ENCODE measurements at places on chromosomes 3 and 15. TPM values are rescaled to one million over a fixed set of nuclear protein-coding genes. Genes with fewer than 3 reads are reported as not detected.

DNA sequence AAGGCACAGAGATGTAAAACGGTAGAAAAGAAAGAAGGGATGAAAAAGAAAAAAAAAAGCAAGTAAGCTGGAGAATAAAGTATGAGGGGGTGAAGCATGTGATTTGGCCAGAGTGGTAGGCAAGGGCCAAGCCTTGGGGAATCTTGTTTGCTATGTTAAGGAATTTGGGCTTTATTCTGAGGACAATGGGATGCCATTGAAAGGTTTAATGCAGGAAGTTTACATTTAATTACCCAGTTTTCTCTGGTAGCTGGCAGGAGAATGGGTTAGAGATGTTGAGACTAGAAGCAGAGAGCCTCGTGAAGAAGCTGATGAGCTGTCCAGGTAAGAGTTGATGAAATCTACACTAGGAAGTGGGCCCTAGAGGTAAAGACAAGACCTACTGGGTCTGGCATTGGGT, 455.9 kb downstream of the PDCD6IP start:
- H3K27me3 ChIP-seq, result no peaks in the 10 kb centered on the region
- no peaks in the 10 kb centered on the region for H3K36me3 ChIP-seq
- H3K27ac ChIP-seq, result no peak overlapping the region
- DNase-seq, result no peak
- H3K4me3 ChIP-seq, result no peak overlapping the region
- H3K4me1 ChIP-seq, result no peaks in the 10 kb centered on the region

The LMLN gene
- 3.1 TPM for total RNA-seq

The ARNT2 gene
- not detected for total RNA-seq

- no peak overlapping the region for H3K4me3 ChIP-seq
- no peaks in the 10 kb centered on the region for H3K27me3 ChIP-seq
- no peak overlapping the region for H3K27ac ChIP-seq
- H3K4me1 ChIP-seq, result peaks cover 10% of the 10 kb centered on the region
- peaks cover 11% of the 10 kb centered on the region for H3K36me3 ChIP-seq
These were observed 449.5 kb downstream of the SHQ1 start for GRCh38 chr3:72398781-72399180.

GRCh38 chr3:4052706-4053105, 250.5 kb upstream of the SETMAR start:
- no peaks in the 10 kb centered on the region for H3K36me3 ChIP-seq
- H3K4me1 ChIP-seq, result no peaks in the 10 kb centered on the region
- no peaks in the 10 kb centered on the region for H3K27me3 ChIP-seq
- H3K4me3 ChIP-seq, result no peak overlapping the region

DNA sequence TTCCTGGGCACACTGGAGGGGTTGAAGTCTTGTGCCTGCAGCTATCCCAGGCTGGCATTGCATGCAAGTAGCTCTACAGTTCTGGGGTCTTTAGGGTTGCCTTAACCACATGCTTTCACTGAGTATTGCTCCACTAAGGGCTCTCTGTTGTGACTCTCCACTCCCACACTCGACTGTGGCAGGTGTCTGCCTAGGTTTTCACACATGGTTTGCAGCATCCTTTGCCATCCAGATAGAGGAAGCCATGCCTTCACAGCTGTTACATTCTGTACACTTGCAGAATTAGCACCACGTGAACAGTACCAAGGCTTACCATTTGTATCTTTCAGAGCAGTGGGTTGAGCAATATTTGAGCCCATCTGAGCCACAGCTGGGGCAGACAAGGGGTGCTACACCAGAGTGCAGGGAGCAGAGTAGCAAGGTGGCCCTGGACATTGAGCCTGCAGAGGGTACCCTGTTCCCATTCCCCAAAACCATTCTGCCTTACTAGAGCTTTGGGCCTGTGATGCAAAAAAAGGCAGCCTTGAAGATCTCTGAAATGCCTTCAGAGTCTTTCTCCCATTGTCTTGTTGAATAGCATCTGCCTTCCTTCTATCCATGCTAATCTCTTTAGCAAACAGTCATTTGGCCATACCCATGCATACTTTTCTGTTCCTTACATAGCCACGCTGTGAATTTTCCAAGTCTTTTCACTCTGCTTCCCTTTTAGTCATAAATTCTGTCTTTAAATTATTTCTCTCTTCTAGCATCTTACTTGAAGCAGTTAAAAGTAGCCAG, 95.2 kb upstream of the PLCL2 start:
- H3K4me1 ChIP-seq, result no peaks in the 10 kb centered on the region
- H3K27me3 ChIP-seq, result peaks cover 8% of the 10 kb centered on the region
- H3K4me3 ChIP-seq, result no peak overlapping the region

DNA sequence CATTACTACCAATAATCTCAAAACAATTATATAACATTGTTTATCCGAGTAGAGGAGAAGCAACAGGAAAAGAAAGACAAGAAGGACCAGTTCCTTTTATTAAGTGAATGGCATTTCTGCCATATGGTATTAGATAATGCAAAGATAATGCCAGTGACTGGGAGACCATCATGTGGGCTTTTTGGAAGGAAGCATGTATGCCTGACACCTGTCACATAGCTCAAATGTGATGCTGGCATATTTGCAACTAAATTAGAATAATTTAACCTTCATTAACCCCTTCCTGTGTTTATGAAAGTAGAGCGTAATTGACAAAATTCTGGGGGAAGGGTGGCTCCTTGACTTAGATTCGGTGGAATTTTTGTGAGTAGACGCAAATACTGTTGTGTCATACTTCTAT, 733.0 kb downstream of the TUSC7 start:
- no peaks in the 10 kb centered on the region for H3K27me3 ChIP-seq
- DNase-seq, result no peak
- H3K36me3 ChIP-seq, result no peaks in the 10 kb centered on the region
- H3K27ac ChIP-seq, result no peak overlapping the region
- no peaks in the 10 kb centered on the region for H3K4me1 ChIP-seq

The SH2D7 gene
- total RNA-seq, result not detected

The CSTA gene
- total RNA-seq, result not detected

The CPLX3 gene
- total RNA-seq, result 0.12 TPM

DNA sequence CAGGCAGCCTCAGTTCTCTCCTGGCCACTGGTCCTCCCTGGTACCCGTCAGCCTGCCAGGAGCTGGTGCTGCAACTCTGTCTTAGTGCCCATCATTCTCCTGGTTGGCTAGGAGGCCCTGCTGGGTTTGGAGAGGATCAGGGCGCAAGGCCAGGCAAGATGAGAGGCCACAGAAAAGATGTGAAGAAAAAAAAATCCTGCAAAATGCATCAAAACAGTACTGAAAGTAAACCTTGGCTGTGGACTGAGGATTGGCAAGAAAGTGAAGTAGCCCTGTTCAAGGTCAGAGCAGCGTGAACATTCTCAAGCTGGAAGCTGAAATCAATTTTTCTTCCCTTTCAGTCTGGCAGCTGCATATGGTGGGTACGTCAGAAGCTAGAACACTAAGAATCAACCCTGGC, 74.2 kb downstream of the GTF2E1 start:
- no peak overlapping the region for H3K4me3 ChIP-seq
- no peak overlapping the region for H3K27ac ChIP-seq
- H3K27me3 ChIP-seq, result peaks cover 15% of the 10 kb centered on the region
- H3K4me1 ChIP-seq, result no peaks in the 10 kb centered on the region
- no peak for DNase-seq

DNA sequence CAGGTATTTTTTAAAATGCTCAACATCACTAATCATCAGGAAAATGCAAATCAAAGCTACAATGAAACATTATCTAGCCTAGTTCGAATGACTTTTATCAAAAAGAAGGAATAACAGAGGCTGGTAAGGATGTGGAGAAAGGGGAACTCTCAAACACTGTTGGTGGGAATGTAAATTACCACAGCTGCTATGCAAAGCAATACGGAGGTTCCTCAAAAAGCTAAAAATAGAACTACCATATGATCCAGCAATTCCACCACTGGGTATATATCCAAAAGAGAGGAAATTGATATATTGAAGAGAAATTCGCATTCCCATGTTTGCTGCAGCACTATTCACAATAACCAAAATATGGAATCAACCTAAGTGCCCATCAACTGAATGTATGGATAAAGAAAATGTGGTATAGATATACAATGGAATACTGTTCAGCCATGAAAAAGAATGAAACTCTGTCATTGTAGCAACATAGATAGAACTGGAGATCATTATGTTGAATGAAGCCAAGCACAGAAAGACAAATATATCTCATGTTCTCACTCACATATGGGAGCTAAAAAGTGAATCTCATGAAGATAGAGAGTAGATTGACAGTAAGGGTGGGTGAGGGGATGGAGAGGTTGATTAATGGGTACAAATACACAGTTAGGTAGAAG, 19.7 kb upstream of the CLN6 start:
- H3K4me1 ChIP-seq, result peaks cover 2% of the 10 kb centered on the region
- H3K27me3 ChIP-seq, result peaks cover 24% of the 10 kb centered on the region
- H3K27ac ChIP-seq, result no peak overlapping the region
- no peak for DNase-seq

GRCh38 chr15:63226155-63226883, 36.9 kb downstream of the RAB8B start:
- H3K27me3 ChIP-seq, result no peaks in the 10 kb centered on the region
- H3K36me3 ChIP-seq, result peaks cover 52% of the 10 kb centered on the region
- peaks cover 55% of the 10 kb centered on the region for H3K4me1 ChIP-seq
- peak overlapping the region; percentile 21 for H3K27ac ChIP-seq

DNA sequence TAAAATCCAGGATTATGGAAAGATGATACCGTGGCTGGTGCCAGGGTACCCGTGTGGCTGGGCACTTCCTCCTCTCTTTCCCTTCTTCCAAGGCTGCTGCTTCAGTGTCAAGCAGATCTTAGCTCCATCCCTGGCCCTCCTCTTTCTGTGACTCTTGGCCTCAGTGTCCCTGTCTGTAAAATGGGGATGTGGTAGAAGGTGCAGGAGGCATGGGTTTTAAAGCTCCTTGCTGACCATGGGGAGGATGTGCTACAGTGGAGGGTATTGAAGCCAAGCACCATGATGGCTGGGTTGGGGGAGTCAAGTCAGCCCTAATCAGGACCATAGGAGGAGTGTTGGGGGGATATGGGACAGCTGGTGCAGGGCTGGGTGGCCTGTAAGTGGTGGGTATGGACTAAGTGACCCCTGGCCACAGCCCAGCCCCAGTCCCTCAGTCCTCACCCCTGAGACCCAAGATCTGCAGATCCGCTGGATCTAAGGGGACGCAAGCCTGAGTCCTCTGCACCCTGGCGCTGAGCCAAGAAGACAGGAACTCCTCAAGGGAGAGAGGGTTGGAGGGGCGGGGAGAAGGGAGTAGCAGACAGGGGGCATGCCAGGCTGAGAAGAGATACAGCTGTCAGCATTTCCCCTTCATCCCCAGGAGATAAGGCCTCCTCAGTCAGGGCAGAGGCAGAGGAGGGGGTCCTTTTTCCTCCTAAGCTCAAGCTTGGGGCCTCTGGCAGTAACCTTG, 12.0 kb downstream of the PTH1R start:
- H3K27ac ChIP-seq, result no peak overlapping the region
- no peak overlapping the region for H3K4me3 ChIP-seq
- peaks cover 10% of the 10 kb centered on the region for H3K4me1 ChIP-seq
- no peaks in the 10 kb centered on the region for H3K36me3 ChIP-seq

GRCh38 chr3:112111785-112112402, 21.2 kb downstream of the GCSAM start:
- peaks cover 20% of the 10 kb centered on the region for H3K36me3 ChIP-seq
- H3K27me3 ChIP-seq, result no peaks in the 10 kb centered on the region
- H3K27ac ChIP-seq, result peak overlapping the region; percentile 10
- DNase-seq, result peak; percentile 79

DNA sequence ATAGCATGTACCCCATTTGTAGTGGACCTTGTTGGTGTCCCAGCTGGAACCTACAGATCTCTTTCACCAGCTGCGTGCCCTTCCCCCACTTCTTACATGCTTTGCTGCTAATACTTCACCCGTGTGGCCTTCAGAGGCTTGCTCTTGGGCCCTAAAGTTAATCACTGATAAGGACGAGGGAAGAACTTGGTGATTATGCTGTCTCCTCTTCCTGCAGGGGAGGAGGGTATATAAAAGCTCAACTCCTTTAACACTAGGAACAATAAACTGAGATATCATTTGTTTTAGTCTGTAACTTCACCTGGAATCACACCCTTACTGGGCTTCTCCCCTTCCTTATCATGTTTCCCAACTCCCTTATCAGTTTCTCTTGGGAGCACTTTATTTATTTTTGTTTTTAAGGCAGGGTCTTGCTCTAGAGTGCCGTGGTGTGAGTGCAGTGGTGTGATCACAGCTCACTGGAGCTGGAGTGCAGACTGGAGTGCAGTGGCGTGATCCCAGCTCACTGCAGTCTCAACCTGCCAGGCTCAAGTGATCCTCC, 43.2 kb upstream of the PIK3R4 start:
- H3K27me3 ChIP-seq, result peaks cover 18% of the 10 kb centered on the region
- H3K4me3 ChIP-seq, result no peak overlapping the region
- no peaks in the 10 kb centered on the region for H3K4me1 ChIP-seq
- no peak overlapping the region for H3K27ac ChIP-seq
- H3K36me3 ChIP-seq, result no peaks in the 10 kb centered on the region

GRCh38 chr3:14836049-14836468, 17.3 kb downstream of the FGD5 start:
- H3K36me3 ChIP-seq, result no peaks in the 10 kb centered on the region
- H3K4me1 ChIP-seq, result no peaks in the 10 kb centered on the region
- no peak overlapping the region for H3K27ac ChIP-seq

DNA sequence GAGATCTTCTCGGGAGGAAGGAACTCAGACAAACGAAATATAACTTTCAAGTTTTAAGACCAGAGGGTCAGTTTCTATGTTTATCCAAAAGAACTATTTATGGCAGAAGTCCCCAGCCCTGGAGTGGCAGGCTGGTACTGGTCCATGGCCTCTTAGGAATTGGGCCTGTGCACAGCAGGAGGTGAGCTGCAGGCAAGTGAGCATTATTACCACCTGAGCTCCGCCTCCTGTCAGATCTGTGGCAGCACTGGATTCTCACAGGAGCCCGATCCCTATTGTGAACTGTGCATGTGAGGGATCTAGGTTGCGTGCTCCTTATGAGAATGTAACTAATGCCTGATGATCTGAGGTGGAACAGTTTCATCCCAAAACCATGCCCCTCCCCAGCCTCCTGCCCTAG, 14.3 kb upstream of the HPS3 start:
- no peak for DNase-seq
- no peaks in the 10 kb centered on the region for H3K4me1 ChIP-seq
- H3K27me3 ChIP-seq, result no peaks in the 10 kb centered on the region
- no peaks in the 10 kb centered on the region for H3K36me3 ChIP-seq
- no peak overlapping the region for H3K27ac ChIP-seq
